Activated CD4-positive, alpha-beta T cell treated with anti-CD3 and anti-CD28 coated beads, Interleukin-2, Interleukin-6, amounts not matched to agents 100 ng/mL and 50 ng/mL, durations not matched to agents 16 hours and 8 hours (primary cell): ENCODE measurements at places on chromosomes 4 and X.

- DNase-seq = peak; percentile 43
Measured at GRCh38 chr4:74531963-74532794, 87.2 kb downstream of the AREG start.

GRCh38 chr4:182748283-182748682 lies 168.9 kb downstream of the DCTD start:
- DNase-seq = no peak

DNA sequence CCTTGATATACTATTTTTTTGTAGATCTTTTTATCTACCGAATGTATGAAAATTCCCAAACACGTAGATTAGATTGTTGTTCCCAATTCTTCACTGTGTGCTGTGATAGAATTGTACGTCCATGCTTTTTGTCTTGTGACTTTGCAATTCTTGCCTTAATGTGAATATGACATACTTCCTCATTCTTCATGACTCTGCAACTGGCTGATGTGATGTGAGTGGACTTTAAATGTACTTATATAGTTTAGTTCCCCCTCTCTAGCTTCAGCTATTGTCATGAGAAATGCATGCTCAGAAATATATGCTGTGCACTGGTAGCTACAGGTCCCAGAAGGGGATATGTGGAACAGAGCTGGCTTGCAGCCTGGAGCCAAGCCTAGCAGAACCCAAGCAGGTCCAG lies 89.4 kb downstream of the FTHL17 start:
- no peak for DNase-seq

GRCh38 chr4:158172261-158173258 lies at the start of gene GASK1B:
GASK1B (minus strand) TSS chr4:158173025; CDS start chr4:158171375, 1,650 bp downstream.
- DNase-seq = peak; percentile 27

DNA sequence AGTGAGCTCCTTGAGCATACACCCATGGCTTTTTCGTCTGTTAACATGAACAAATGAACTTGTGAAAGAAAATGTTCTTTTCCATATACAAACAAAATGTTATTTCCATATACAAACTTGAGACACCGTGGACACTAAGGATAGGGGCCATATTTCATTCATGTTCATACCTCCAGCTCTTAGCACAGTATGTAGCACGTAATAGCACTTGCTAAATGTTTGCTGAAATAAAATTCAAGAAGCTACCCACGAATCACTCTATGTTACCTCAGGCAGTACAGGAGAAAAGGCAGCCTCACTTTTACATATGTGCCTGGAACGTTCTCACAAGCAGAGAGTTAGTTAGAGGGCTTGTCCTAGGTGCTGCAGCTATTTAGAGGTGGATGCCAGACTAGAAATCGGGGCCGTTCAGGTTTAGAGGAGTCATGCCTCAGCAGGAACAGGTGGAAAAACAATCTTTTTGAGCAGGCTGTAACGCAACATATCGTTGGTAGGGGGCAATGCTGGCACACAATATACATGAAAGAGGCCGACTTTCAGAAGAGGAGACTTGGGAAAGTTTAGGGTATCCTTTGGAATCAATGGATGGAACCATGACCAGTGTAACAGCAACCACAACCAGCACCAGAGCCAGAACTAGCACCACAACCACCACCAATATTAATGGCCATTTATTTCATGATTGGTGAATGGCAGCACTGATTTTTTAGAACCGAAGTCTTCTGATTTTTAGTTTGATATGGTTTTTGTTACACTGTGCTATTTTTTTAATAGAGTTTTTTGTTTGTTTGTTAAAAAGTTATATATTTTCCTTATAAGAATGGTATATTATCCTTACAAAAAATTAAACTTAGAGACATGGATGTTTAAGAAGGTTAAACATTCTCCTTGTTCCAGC lies 14.8 kb upstream of the PAQR3 start:
- peak; percentile 28 for DNase-seq

GRCh38 chr4:33323393-33323792 lies 2603.2 kb downstream of the PCDH7 start:
- no peak for DNase-seq

DNA sequence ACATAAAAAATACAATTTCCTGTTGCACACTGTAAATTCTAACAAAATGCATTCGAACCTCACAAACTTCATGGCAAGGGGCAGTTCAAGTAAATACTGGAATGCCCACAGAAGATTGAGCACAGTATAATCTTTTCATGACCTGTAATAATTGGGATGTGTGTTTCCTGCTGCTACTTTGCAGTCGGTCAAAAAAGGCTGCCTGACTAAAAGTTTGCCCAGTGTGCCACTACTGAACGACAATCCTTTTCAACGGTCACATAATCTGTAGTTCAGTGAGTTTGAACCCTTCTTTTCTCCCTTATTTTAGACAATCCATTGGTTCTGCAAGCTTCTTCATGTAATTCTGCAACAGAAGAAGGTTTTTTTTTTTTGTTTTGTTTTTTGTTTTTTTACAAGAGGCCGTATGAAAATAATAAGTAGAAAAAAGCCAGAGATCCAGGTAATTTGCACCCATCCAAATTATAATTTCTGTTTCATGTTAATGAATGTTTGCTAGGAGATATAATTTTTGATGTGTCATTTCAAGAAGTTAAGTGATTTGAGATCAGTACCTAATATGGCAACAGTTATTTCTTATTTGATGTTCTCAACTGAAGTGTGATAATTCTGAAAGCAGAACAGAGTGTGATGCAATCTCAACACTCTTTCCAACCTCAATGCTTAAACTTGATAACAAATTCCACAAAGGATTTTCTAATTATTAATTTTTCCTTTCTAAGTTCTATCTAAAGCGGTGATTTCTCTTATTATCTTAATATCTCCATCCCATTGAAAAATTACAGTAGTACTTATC lies 237.6 kb downstream of the FSTL5 start:
- DNase-seq = no peak

- no peak for DNase-seq
Measured at GRCh38 chr4:102196221-102196620, 149.1 kb downstream of the SLC39A8 start.

GRCh38 chrX:6505960-6506359 lies 29.0 kb downstream of the VCX3A start:
- no peak for DNase-seq

- no peak for DNase-seq
Measured at GRCh38 chr4:15488658-15489470, 19.2 kb downstream of the CC2D2A start.

DNA sequence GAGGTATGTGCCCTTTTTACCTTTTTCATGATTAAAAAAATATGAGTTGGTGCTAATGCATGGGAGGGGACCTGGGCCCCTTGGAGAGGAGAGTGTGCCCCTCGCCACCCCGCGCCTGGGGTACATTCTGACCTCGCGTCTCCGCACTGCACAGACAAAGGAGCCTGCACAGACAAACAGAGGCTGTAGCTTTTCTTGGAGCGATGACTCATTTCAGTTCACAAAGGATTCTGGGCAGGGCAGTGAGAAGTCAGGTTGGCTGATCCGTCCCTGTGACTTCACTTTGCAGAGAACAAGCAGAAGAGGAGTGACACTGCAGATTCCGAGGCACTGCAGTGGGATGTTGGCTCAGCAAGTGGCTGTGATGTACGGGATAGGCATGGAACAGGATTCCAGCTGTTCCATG lies 82.9 kb downstream of the STOX2 start:
- DNase-seq = peak; percentile 15

DNA sequence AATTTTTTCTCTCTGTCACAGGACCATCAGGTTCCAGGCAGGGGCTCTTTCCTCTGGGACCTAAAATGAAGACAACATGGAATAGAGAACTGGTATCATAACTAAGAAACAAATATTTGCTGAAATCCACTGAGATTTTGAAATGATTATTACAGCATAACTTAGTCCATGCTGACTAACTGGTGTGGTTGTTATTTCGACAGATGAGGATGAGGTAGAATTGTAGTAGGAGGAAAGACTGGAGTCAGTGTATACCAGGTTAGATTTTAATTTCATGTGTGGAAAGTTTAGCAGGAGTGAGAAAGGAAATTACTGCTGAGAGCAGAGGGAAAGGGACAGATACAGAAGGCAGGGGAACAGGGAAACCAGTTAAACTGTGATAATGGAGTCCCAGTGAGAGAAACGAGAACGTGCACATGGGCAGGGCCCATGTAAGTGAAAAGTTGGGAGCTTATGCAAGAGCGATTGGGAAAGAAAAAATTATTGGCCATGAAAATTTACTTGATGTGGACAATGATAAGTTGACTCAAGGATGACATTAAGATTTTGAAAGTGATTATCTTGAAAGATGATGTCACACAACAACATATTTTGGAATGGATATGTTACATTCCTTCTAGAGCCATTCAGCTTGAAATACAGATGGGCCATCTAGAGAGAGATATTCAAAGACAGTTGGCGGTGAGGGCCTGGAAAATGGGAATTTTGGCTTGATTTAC lies 98.7 kb upstream of the DDIT4L start:
- no peak for DNase-seq

DNA sequence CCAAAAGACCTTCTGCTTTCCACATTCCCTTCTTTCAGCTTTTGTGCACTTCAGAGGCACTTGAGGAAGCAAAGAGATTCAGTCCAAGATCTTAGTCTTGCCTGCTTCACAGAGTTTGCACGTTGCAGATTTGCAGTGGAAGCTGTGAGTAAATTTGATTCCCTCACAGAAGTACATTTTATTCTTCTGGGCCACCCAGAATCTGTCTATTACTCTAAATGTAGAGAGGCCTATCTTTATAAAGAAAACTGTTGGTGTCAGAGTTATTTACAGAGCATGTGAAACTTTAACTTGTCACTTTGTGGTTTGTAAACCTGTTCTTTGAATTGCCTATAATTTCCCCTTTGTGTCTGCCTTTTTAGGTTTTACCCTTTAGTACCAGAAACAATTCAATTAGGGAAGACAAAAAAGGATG lies 15.5 kb downstream of the SPRY1 start:
- DNase-seq = peak; percentile 35

DNA sequence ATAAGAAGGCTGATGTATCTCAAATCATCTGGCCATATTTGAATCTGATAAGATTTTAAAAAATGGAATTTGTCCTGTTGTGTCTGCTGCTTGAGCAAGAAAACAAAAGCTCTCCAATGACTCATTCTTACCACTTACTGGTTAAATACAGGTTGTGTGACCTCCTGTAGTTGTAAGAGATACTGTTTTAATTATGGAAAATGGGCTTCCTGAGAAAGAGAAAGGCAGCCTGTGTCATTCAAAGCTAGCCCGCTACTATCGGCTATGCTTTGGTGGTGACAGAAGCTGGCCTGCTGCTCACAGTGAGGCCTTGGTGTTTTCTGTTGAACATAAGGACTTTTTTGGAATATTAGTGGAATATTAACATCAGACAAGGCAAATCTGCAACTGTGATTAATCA lies 1722.1 kb upstream of the PCDH10 start:
- no peak for DNase-seq

DNA sequence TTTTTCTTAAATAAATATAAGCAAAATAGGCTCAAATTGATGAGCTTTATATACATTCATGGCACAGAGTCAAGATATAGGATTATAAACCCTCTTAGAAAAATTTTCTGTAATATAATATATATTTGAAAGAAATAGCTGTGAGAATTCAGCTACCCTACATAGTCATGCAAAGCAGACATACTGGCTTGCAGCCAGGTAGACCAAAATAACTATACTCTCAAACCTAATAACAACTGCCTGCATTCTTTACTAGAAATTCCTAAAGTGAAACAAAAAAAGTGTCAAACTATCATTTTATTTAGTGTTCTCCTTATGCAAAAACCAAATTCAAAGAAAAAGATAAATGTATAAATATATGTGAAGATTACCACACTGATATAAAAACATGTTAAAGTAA lies 1390.2 kb downstream of the C4orf33 start:
- no peak for DNase-seq

GRCh38 chr4:26782168-26782829 lies 78.3 kb upstream of the STIM2 start:
- no peak for DNase-seq

DNA sequence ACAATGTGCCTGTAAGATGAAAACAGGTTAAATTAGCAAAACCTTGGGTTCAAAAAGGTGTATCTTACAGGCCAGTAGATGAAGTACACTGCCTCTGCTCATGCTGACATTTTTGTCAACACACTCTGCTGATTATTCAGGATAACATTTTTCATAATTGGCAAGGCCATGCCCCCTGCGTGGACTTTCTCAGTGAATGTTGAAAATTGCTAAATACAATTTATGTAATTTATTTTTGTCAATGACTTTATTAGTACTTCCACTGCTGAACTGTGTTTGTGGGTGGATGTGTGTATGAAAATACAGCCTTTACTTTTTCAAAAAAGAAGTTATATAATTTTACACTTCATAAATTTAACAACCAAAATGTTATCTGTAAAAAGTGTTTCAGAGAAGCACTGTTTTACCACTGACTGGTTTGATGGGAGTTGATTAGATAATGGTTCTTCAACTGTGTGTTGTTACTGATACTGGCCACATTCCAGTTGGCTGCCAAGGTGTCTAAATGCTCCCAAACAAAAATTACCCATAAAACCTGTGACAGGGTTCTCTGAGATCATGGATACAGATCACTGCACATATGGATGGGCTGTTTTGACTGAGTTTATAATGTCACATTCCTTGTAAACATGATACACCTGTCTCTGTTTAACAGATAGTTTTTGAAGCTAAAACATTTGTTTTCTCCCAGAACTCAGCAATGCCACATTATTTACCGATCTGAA lies 151.9 kb upstream of the SLC7A11 start:
- no peak for DNase-seq

- DNase-seq = no peak
Measured at GRCh38 chr4:181077341-181077740, 1165.9 kb upstream of the TENM3 start.

- DNase-seq = peak; percentile 20
Measured at GRCh38 chr4:152535360-152535902, 461 bp downstream of the FBXW7 start.

DNA sequence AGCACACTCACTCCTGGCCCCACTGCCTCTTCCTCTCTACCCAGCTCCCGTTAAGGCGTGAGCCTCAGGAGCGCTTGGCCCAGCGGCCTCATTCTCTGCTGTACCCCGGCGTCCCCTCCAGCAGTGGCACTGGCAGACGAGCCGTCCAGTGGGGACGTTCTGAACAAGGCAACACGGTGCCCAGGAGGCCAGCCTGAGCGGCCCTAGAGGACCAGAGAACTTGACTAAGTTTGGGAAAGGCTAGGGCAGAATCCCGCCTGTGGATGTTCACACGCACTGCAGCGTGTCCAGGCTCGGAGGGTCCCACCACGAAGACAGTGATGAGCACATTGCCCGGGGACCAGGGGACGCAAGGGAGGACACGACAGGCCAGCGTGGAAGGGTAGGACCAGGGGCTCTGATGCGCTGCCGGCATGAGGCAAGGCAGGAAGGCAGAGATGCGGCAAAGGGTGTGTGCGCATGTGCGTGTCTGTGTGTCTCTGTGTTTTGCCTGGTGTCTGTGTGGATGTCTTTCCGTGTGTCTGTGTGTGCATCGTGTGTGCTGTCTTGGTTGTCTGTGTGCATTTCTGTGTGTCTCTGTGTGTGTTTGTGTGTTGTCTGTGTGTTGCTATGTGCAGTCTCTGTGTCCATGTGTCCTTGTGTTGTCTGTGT lies 89.4 kb downstream of the ABLIM2 start:
- DNase-seq = no peak

GRCh38 chr4:80586716-80587115 lies 251.2 kb downstream of the CFAP299 start:
- DNase-seq = no peak

GRCh38 chr4:39170301-39170700 lies 12.0 kb upstream of the WDR19 start:
- DNase-seq = no peak
